ENCODE measurements at places on chromosomes 3 and 15.

GRCh38 chr3:182597621-182598041, 195.7 kb upstream of the ATP11B start:
- DNase-seq, result no peak

- DNase-seq, result no peak
Measured at GRCh38 chr15:36950371-36950770, 150.0 kb downstream of the MEIS2 start.

DNA sequence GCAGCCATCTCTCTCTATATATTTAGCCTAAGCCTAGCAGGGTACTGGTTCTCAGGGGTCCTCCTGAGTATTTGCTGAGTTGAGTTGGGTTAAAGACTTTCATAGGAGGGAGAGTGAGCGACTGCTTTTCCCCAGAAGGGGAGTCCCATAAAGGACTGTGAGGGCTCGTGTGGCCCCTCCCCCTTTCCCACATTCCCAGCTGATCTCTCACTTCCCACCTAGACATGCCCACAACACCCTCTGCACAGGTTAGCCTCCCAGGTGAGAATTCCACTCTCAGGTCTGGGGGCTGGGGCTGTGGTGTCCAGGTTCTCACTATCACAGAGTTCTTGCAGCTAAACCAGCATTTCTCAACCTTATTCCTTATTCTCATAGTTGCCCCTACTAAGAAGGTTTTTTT, 15.8 kb downstream of the EPHB1 start:
- no peak for DNase-seq

DNA sequence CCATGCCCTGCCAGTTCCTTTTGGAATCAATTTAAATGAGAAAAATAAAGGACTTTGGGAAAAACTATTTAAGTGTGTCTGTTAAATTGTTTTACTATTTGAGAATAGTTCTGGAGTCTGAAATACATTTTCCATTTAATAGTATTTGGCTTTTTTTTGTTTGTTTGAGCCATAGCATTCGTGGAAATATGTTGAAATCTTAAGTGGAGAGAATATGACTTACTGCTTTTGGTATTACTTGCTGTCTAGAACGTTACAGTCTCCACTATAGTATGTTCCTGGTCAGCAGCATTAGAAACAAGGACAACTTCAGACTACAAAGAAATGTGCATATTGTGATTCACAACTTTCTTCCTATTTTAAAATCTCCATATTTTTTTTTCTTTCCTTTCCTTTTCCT, 179.4 kb downstream of the GHSR start:
- no peak for DNase-seq

GRCh38 chr15:89835176-89835564, 20.5 kb upstream of the ANPEP start:
- DNase-seq, result no peak
